Cardiac muscle cell (in vitro differentiated cells and primary cell): ENCODE measurements at places on chromosomes 2 and 18.

- peak; percentile 67 for DNase-seq
Observed at GRCh38 chr2:116490511-116491145, 1323.9 kb upstream of the DDX18 start.

DNA sequence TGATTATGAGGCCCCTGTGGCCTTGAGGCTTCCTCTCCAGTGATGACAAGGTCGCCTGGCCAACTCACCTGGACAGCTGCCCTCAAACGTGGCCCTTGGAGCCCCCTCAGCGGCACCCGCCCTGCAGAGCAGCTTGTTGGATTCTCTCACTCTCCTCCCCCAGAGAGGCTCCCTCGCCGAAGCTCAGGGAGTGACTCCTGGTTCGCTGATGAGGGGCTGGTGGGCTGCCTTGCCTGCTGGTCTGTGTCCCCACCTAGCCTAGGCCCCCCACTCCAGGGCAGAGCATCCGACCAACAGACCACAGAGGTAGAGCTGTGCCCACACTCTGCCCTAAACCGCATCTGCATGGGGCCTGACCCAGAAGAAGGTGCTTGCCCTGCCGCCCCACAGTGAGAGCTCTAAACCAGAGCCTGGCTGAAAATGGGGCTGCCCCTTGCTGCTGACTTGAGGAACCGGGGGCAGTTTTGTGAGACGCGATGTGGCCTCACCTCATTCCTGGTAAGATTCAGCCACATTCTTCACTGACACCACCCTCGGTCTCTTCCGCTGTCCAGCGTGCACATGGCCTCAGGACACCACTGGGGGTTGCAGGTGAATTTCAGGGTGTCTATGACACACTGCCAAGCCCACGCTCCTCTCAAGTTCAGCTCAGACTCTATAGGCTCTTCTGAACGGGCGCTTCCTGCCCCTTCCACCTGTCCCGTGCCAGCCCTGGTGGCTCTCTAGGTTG is 131.6 kb downstream of the CABLES1 start:
- no peak for DNase-seq

DNA sequence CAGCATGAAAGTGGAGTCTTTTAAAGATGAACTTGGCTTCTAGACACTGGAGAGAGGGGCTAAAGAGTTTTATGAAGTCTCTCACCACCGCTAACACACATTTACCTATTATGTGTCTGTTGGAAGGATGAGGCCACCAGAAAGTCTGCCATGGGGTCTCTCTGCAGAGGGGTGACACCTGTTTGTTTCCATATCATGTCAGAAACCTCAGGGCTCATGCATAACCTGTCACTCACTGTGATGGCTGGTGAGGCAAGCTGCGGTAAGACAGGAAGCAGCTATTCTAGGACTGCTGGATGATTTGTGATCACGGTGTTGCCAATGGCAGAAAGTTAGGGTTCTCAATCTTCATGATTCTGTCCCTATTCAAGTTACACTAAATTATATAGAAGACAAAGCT is 60.8 kb upstream of the DNMT3A start:
- no peak for DNase-seq

- peak; percentile 8 for DNase-seq
Observed at GRCh38 chr2:82539280-82539621, 1919.8 kb downstream of the SUCLG1 start.

- no peak for DNase-seq
Observed at GRCh38 chr2:51880153-51880552, 848.2 kb upstream of the NRXN1 start.

GRCh38 chr2:233107831-233108300 is 47.7 kb downstream of the INPP5D start:
- no peak for DNase-seq

DNA sequence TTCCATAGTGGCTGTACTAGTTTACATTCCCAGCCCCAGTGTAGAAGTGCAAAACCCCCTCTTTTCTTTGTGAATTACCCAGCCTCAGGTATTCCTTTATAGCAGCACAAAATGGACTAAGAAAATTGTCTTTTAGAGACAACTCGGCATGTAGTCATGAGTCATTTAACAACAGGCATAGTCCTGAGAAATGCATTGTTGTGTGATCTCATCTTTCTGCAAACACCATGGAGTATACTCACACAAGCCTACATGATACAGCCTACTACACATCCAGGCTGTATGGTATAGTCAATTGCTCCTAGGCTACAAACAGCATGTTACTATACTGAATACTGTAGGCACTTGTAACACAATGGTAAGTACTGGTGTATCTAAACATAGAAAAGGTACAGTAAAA is 44.4 kb upstream of the MBP start:
- DNase-seq: no peak

DNA sequence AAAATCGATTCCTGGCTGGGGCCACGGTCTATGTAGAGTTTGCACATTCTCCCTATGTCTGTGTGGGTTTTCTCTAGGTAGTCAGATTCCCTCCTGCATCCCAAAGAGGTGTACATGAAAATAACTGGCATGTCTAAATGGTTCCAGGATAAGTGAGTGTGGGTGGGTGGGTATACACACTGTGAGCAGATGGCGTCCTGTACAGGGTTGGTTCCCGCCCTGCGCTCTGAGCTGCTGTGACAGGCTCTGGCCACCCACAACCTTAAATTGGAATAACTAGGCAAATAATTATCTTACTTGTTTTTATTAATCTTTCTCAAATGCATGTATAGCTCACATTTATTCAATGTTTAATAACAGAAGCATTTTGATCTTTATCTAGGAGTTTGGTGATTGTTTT is 16.3 kb downstream of the THOC1 start:
- no peak for DNase-seq

- no peak for DNase-seq
Observed at GRCh38 chr2:132595186-132595585, 74.8 kb downstream of the LYPD1 start.

DNA sequence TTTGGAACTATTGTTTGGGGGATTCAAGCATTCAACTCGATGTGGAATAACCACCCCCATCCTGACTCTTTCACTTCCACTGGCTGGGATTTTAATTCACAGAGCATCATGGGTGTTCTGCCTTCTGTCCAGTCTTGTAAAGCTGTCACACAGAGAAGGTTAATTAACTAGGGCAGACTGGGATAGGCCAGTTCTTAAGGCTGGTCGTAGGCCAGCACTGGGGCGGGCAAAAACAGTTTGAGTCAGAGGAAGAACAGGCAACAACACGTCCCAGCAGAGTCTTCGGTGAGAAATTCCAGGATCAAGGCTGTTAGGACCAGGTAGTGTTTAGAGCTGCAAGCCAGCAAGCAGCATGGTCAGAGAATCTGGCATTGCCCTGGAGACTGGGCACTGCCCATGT is 4.0 kb upstream of the RNF152 start:
- peak; percentile 64 for DNase-seq

DNA sequence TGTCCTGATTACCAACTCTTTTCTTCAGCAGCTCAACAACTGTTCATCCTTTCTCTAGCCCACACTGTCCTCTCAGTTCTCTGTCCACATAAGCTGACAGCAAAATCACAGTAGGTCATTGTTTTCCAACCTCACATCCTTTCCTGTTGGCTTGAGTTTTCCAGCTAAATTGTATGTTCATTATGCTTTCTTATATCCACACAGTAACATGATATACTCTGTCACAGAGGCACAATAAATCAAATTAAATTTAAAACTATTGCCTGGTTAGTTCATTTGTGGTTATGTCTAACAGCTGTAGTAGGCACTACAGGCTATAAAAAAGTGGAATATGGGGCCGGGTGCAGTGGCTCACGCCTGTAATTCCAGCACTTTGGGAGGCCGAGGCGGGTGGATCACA is 179.9 kb downstream of the ETAA1 start:
- DNase-seq: no peak

DNA sequence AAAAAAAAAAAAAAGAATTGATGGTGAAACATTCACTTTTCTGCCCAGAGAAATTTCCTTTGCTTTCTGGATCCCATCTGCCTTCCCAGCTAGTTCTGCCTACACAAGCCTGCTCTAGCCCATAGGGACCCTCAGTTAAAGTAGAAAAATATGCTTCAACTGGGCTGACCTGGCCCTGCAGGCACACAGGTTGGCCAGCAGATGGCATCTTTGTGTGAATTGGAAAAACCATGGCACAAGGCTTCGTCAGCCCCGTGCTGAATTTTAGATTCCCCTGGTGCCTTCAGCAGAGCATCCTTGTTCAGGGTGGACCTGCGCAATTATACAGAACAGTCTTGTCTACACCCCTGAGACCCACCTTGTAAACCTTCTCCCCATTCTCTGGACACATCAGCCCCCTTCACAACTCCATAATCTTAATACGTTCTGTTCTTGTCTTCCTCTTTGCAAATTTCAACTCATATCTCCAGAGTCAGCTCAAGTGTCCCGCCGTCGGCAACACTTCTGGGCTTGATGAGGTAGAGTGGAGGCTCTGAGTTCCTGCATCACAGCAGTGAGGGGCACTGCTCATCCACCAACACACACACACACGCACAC is 114.5 kb downstream of the INSIG2 start:
- DNase-seq: peak; percentile 78

- DNase-seq: no peak
Observed at GRCh38 chr2:43507137-43507536, 88.7 kb downstream of the THADA start.

DNA sequence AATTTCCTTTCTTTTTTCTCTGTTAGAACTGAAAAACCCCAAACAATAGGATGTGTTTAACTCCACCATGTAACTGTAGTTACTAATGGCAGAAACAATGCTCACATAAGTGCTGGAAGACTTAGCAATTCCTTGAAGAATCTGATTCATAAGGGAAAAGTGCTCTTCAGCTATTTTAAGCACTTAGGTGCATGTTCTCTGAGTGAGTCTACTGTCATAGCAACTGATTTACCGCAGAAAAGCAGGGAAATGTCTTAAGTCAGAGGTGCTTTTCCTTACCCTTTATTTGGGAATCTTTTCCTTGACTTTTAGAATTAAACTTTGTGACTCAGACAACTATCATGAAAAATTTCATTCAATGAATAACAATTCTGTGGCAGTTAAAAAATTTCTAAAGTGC is 65.4 kb upstream of the NABP1 start:
- DNase-seq: peak; percentile 40

DNA sequence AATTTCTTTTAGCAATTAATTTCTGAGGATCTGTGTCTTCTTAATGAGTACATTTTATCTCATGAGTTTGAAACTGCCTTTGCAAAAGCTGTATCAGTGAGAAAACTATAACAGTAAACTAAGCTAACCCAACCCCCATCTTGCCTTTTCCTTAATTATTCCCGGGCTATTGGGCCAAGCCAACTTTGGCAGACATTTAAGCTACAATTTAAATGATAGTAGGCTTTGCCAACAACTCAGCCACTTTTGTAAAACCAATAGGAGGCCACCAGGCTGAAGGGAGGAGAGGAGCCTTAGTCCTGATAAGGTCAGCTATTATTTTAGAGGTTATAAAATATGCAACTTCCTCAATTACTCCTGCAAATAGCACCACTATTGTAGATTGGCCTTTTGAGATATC is 218.0 kb upstream of the KCNJ3 start:
- no peak for DNase-seq

- no peak for DNase-seq
Observed at GRCh38 chr2:218883491-218884490, 3.1 kb downstream of the WNT10A start.

DNA sequence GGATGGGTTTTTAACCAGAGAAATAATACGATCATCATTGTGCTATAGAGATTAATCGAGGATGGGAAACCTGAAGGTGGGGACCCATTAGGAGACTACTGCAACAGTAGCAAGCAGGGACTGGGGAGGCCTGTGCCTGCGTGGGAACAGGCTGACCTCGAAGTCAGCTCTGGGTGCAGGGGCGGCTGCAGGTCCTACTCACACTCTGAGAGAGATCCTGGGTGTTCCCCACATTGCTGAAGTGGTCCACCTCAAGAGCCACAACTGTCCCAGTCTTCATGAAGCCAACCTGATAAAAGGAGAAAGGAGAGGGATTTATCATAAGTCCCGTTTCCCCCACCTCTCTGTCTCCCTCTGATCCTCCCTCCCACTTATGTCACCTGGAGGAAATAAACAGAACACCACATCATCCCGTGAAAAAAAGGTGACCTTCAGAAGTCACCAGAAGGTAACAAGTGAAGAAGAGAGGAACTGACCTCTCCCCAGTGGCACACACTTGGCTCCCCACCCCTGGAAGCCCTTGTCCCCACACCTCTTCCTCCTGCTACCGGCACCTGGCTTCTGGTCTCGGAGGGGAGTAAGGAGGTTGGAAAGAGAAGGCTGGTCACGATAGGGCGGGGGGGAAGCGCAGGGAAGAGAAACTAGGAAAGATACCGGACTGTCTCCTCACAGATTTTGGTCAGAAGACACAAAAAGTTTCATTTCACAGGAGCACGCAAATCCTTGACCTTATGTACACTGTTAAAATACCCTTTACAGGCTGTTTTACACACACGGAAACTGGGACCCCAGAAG is 50.4 kb downstream of the XDH start:
- DNase-seq: no peak

DNA sequence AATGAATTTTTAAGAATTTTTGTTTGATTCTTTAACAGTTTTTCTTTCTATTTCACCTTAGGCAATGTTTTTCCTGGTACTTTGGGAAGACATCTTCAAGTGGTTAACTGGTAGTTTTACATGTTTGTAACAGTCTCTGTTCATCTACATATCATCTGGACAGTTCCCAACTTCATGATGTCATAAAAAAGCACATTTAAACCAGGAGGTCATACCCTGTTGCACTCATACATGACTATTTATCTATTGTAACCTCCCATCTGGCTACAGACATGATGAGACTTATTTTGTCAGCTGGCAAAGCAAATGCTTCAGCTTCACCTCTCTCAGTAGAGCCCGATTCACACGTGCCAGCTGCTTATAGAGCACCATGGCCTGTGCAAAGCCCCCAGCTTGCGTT is 99.8 kb upstream of the YPEL5 start:
- no peak for DNase-seq

GRCh38 chr2:209624192-209624938 is 147.3 kb upstream of the UNC80 start:
- no peak for DNase-seq

GRCh38 chr18:23102493-23103261 is 32.6 kb upstream of the CABLES1 start:
- no peak for DNase-seq

GRCh38 chr2:12809526-12809925 is 92.8 kb downstream of the TRIB2 start:
- DNase-seq: no peak

GRCh38 chr2:240997856-240998705 is at the start of gene SNED1:
TSS of gene SNED1 (plus strand) at chr2:240998618. CDS start at chr2:240998838, 220 bp downstream.
- peak; percentile 86 for DNase-seq

- DNase-seq: no peak
Observed at GRCh38 chr2:120751553-120751952, 15.9 kb downstream of the GLI2 start.

DNA sequence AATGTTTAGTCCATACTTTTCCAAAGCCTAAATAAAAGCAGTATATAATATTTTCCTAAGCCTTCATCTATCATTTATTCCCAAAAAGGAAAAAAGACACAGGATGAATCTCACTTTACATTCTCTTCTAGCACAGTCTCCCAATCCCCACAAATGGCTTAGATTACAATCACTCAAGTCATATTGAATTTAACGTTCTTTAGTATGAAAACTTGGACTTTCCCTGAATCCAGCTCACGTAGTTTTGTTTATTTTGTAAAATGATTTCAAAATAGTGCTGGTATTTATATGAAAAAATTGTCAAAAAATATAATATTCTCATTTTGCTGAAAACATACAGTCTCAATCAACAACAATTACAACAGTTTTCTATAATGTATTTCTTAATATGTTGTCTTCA is 137.7 kb upstream of the CCDC150 start:
- no peak for DNase-seq

- DNase-seq: no peak
Observed at GRCh38 chr2:178395941-178396570, 54.9 kb downstream of the PRKRA start.
